ENCODE measurements at places on chromosomes 16 and 17.

DNA sequence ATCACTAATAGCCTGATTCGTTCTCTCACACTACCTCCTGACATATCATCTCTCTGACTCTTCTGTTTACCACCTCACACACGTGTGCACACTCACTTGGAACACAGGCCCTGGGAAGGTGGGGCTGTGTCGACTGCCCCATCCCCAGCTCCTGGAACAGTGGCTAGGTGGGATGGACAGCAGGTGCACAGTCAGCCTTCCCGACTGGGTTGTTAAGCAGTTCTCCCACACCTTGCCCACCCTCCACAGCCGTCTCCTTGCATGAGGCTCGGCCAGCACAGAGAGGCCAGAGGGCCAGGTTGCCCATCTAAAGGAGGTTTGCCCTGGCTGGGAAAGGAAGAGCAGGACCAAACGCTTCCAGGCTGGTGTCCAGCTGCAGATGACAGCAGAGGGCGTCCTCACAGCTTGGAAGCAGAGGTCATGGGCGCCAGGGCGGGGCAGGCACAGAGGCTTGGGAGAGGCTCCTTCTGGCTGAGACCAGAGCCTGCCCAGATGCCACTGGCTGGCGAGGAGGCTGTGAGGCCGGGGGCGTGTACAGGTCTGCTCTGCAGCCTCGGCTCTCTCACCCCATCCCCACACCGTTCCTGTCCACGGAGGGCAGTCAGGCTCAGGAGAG lies 92.8 kb downstream of the AMFR start:
- no peak overlapping the region for H3K27ac ChIP-seq
- H3K36me3 ChIP-seq = no peaks in the 10 kb centered on the region
- peaks cover 15% of the 10 kb centered on the region for H3K4me1 ChIP-seq

GRCh38 chr17:78734793-78735641 lies 47.1 kb downstream of the CYTH1 start:
- no peaks in the 10 kb centered on the region for H3K36me3 ChIP-seq
- H3K27ac ChIP-seq = peak overlapping the region; percentile 87
- peaks cover 37% of the 10 kb centered on the region for H3K4me1 ChIP-seq

DNA sequence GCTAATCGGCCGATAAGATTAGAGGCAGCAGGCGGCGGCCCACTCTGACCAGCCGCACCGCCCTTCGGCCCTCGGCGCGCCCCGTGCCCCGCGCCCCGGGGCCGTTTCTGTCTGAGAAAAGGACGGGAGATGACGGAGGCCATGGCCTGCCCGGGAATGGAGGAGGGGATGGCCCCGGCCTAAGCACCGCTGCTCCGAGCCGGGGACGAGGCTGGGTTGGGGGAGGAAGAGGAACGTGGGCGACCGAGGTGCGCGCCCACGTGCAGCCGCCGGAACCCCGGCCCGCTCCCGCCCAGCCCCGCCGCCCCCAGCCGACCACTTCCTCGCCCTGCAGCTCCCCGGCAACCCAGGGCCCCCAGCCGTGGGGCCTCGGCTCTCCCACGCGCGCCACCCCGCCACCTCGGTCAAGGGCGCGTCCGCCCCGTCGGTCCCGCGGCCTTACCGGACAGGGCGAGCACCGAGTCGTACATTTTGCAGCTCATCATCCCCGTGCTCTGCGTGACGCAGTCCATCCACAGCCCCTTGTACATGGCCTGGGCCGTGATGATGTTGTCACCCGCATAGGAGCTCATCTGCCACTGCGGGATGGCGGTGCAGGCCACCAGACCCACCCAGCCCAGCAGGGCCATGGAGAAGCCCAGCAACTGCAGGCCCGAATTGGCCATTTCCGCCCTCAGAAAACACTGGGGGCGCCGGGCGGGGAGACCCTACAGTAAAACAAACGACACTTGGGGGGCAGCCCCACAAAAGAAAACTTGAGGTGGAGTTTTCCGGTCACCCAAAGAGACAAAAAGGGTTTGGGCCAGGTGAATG lies 693 bp downstream of the CLDN7 start:
- no peak for DNase-seq
- H3K4me1 ChIP-seq = peaks cover 35% of the 10 kb centered on the region
- no peaks in the 10 kb centered on the region for H3K27me3 ChIP-seq
- peak overlapping the region; percentile 73 for H3K4me3 ChIP-seq
- peaks cover 27% of the 10 kb centered on the region for H3K36me3 ChIP-seq

GRCh38 chr17:72111336-72111923 lies 9.4 kb upstream of the SOX9 start:
- H3K27ac ChIP-seq = no peak overlapping the region
- H3K4me3 ChIP-seq = no peak overlapping the region
- H3K4me1 ChIP-seq = peaks cover 3% of the 10 kb centered on the region
- DNase-seq = no peak
- no peaks in the 10 kb centered on the region for H3K27me3 ChIP-seq

DNA sequence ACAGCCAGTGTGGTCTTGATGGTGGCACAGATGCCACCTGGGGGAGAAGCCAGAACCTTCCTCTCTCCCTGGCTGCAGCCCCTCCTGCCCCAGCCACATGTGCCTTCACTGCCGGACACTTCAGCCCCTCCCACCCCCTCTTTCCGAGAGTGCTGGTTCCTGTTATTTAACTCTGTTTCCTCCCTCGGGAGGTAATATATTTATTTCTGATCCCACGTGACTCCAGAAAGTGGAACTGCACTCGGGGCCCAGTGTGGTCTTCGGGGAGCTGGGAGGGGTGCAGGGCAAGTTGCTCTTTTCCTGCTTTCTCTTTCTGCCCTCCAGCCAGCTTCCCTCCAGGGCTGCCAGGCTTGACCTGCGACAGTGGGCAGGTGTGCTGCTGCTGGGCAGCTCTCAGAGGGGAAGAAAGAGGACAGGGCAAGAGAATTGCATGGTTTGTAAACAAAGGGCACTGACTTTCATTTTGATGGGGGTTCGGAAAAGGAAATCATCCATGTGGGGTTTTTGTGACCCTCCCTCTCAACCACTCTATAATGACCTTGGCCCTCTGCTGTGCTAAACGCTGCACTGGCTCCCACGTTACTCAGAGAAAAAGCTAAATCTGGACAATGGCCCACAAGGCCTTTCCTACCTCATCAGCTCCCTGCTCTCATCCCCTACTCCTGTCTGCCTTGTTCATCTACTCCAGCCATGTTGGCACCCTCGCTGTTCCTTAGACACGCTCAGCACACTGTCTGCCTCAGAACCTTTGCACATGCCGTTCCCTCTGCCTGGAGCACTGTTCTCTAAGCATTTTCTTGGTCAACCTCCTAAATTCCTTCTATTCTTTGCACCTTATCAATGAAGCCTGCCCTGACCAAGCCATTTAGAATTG lies 8.2 kb upstream of the CIITA start:
- H3K27ac ChIP-seq = no peak overlapping the region
- DNase-seq = no peak
- H3K27me3 ChIP-seq = no peaks in the 10 kb centered on the region
- H3K4me1 ChIP-seq = peaks cover 16% of the 10 kb centered on the region
- H3K36me3 ChIP-seq = peaks cover 5% of the 10 kb centered on the region

DNA sequence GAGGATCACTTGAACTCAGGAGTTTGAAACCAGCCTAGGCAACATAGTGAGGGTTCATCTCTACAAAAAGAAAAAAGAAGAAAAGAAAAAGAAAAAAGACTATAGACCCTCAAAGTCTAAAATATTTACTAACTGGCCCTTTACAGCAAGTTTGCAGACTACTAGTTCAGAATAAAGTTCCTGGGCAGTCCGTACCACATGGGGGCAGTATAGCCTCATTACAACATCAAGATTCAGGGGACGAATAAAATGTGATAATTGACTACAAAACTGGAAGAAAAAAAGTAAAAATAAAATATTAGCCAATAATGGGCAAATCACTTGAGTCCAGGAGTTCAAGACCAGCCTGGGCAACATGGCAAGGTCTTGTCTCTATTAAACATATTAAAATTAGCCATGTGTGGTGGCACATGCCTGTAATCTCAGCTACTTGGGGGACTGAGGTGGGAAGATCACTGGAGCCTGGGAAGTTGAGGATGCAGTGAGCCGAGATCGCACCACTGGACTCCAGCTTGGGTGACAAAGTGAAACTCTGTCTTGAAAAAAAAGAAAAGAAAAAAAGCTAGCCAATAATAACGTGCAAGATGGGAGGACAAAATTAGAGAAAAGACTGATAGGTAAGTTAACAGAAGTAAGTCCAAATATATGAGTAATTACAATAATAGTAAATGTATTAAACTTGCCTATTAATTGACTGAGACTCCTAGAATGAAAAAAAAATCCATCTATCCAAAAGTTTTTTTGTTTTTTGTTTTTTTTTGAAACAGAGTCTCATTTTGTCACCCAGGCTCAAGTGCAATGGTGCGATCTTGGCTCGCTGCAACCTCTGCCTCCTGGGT lies 129.4 kb upstream of the SEC14L1 start:
- H3K4me1 ChIP-seq = no peaks in the 10 kb centered on the region
- H3K27me3 ChIP-seq = peaks cover 56% of the 10 kb centered on the region
- no peaks in the 10 kb centered on the region for H3K36me3 ChIP-seq
- no peak overlapping the region for H3K4me3 ChIP-seq
- peak; percentile 54 for DNase-seq
- H3K27ac ChIP-seq = no peak overlapping the region

- H3K27me3 ChIP-seq = no peaks in the 10 kb centered on the region
- no peak overlapping the region for H3K27ac ChIP-seq
- H3K4me1 ChIP-seq = peaks cover 3% of the 10 kb centered on the region
- peak; percentile 86 for DNase-seq
- no peaks in the 10 kb centered on the region for H3K36me3 ChIP-seq
- peak overlapping the region; percentile 25 for H3K4me3 ChIP-seq
These were observed 4.8 kb downstream of the MT1A start for GRCh38 chr16:56643080-56643778.

GRCh38 chr17:1498233-1498632 lies 5.7 kb upstream of the MYO1C start:
- H3K27me3 ChIP-seq = no peaks in the 10 kb centered on the region
- peaks cover 9% of the 10 kb centered on the region for H3K36me3 ChIP-seq
- H3K4me3 ChIP-seq = no peak overlapping the region
